ENCODE measurements at places on chromosomes 7 and 10.

- DNase-seq, result no peak
Observed at GRCh38 chr7:115827305-115828045, 203.1 kb downstream of the TFEC start.

- DNase-seq, result no peak
Observed at GRCh38 chr10:97390091-97390490, 11.0 kb downstream of the RRP12 start.

DNA sequence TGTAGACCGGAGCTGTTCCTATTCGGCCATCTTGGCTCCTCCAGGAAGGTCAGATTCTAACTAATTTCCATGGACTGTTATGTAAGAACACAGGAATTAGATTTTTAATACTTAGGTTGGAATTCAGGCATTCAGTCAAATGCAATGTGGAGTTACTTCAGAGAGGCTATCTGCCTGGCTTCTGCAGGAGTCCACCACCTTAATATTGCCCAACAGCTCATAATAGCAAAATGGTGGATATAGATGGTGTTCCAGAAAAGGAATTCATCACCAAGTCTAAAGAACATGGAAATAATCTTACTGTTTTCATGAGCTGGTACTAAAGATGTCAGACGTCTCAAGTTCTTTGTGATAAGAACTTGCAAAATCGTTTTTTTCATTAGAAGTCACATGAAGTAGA lies 39.5 kb downstream of the CRHR2 start:
- no peak for DNase-seq

- DNase-seq, result no peak
Observed at GRCh38 chr7:9017286-9017685, 583.9 kb downstream of the NXPH1 start.

DNA sequence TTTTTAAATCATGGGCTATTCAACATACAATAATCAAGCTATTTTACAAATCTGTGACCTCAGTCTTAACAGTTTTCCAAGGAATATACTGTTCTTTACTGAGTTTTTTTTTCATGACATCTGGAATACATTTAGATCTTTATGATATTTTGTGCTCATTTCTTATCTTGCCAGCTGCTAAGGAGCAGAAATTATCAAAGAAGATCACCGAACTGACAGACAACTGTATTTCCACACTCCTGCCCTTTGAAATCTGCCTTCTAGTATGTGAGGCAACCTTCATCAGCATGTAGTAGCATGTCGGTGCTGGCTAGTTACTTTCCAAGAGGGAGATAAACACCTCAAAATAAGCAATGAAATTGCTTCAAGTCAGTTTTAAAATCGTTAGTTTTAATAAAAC lies 66.4 kb downstream of the NHLRC2 start:
- no peak for DNase-seq

DNA sequence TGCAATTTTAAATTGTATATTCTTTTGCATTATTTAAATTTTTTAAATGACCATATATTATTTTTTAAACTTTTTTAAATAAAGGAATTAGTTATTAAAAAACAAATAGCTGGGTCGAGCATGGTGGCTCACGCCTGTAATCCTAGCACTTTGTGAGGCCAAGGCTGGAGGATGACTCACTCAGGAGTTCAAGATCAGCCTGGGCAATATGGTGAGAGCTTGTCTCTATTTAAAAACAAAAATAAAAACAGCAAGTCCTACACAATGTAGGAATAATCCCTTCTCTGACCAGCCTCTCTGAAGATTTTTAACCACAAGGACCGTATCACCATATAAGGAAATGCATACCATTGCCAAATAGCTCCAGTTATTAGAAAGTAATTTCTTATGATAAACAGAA lies 19.6 kb downstream of the NOC3L start:
- DNase-seq, result no peak

- DNase-seq, result no peak
Observed at GRCh38 chr7:147308539-147308938, 1191.9 kb downstream of the CNTNAP2 start.

- no peak for DNase-seq
Observed at GRCh38 chr10:69632516-69633199, 2.6 kb downstream of the FAM241B start.

DNA sequence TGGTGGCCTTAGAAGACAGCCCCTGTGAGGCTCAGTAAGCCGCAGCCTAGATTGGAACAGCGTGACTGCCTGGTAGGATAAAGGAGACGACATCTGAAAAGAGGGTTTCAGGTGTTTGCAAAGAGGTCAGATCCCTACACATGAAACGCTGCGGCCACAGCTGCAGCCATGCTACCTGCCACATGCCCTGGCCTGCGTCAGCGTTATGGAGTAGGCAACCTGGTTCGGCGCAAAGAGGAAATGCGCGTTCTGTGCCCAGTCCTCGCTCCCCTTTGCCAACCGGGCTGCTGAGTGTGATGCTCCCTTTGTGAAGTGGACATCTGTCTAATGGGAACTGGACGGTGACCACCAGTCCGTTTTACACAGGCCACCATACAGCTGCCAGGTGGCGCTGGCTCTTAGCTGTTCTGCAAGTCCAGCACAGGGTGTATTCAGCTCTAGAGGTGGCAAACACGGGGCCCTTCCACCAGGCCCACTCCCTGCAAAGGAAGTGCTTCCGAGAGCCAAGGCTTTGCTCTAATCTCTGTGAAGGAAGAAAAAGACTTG lies 160.3 kb downstream of the CELF2 start:
- DNase-seq, result no peak

- DNase-seq, result no peak
Observed at GRCh38 chr10:17240616-17241015, 12.6 kb downstream of the VIM start.

GRCh38 chr10:119940487-119940886 lies 48.0 kb downstream of the SEC23IP start:
- DNase-seq, result no peak

GRCh38 chr7:151310578-151310977 lies 31.0 kb upstream of the NUB1 start:
- no peak for DNase-seq

DNA sequence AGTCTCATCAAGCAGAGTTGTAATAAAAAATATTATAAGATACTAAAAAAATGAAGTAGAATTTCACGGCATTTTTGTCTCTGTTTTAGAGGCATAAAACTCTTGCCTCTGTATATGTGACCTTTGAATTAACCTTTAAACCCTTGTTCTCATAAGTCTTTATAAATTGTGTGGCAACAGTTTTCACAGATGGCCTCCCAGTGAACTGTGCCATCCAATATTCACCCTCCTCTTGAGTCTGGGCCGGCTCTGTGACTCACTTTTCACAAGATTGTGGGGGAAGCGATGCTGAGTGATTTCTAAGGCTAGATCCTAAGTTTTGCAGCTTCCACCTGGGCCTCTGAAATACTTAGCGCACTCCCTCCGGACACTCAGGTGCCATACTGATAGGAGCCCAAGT lies 4.6 kb upstream of the USP6NL start:
- DNase-seq, result no peak

DNA sequence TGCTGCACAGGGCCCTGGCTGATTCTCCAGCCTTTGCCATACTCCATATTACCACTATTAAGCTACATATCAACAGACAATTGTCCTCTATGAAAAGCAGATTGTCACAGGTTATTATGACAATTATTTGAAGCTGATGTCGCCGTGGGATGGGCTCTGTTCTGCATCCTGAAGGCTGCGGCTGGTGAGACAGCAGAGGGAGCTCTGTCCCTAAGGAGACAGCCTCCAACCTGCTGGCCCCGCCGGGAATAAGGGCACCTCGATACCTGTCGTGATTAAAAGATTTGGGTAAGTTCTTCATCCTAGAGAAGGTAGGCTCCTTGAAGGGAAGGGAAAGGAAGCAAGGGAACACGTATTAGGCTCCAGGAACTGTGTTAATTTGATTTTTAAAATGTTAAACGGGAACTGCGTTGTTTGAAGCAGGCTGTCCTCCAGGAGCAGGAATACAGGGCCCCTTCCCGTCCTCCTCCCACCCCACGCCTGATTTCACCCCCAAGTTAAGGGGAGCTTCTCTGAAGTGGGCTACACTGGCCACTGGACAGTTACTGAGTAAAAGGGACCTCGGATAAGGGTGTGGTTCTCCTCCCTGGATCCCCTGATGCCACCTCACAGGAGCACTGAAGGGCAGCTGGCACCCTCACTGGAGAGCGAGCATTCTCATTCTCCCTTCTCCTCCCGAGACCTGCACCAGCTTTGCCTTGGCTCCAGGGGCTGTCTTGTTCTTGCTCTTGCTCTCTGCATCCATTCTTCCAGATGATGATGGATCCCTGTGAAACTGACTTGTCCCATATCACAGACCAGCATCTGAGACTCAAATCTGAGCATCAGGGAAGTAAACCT lies 11.8 kb upstream of the TIAL1 start:
- peak; percentile 33 for DNase-seq

- no peak for DNase-seq
Observed at GRCh38 chr7:15686957-15687545, 568 bp upstream of the MEOX2 start.

DNA sequence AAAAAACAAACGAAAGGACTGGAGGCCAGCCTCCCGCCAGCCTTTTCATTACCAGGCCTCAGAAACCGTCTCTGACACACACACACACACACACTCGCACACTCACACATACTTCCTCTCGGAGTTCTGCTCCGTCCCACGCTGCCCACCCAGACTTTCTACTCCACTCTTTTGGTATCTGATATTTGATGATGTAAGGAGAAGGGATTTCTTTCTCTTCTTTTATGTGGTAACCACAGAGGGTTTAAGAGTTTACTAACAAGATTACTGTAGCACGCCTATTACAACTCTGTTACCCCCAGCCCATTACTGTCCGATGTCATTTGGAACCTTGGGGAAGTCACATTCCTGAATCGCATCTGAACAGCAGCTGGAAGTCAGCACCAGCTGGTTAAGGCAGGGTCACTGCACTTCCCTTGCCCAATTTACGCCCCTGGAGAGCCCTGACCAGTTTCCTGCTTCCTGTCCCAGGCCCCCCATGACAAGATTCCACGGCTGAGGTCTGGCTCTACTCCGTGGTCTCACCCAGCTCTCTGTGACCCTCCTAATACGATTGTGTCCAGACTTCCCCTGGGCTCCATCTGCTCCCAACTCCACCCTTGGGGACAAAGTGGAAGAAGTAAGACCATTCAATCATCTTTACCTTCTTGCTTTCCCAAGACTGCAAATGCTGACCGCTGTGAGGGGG lies 1.1 kb downstream of the DENND2A start:
- DNase-seq, result peak; percentile 61

DNA sequence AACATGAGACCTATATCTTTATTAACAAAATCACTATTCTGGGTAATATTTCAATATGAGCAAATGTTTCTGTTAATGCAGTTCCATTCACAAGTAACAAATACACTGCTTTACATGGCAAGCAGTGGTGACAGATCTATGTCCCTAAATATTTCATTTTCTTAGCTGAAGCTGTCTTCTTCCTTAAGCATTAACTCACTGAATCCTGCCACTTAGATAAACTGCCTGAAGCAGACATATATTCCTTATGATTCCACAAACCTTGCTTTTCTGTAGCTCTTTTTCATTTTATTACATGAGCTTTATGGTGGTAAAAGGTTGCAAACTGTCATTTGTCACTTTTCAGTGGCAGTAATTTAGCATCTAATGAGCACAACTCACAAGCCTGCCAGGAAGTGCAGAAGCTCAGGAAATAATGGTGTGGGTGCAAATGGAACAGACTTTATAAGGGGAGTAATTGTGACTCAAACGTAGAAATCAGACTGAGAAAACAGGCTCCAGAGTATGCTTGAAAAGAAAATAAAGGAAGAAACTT lies 217.2 kb downstream of the XPNPEP1 start:
- DNase-seq, result no peak

- no peak for DNase-seq
Observed at GRCh38 chr10:116840389-116841075, 8.8 kb upstream of the ENO4 start.

- no peak for DNase-seq
Observed at GRCh38 chr7:129482781-129483180, 19.6 kb upstream of the SMKR1 start.

GRCh38 chr10:73803680-73804286 lies 7.6 kb downstream of the NDST2 start:
- DNase-seq, result no peak

- DNase-seq, result no peak
Observed at GRCh38 chr10:128623776-128624175, 497.6 kb upstream of the MKI67 start.

DNA sequence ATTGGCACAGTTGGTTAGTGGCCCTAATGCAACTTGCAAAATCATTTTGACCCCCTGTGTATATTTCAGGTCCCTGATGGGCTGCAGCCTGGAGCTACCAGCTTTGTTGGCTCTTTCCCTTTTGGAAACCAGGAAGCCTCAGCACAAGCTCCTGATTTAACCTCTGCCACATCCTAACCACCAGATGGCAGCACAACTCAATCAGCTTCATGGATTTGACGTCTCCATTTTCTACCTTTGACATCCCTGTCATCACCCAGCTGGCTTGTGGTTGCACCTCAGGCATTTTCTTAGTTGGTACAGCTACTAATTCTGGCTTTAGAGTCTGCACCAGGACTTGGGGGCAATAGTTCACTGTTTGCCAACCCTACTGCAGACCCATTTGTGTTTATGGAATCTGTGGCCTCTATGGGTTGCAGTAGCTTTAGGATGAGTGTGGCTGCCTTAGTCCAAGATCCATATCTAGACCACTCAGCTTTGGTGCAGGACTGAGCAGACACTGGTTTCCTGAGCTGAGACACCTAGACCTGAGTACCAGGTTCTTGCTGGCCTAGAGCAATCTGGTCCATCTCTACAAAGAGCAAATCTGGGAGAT lies 456.2 kb downstream of the REEP3 start:
- no peak for DNase-seq

- DNase-seq, result no peak
Observed at GRCh38 chr10:102188298-102188940, 36.2 kb downstream of the NOLC1 start.

DNA sequence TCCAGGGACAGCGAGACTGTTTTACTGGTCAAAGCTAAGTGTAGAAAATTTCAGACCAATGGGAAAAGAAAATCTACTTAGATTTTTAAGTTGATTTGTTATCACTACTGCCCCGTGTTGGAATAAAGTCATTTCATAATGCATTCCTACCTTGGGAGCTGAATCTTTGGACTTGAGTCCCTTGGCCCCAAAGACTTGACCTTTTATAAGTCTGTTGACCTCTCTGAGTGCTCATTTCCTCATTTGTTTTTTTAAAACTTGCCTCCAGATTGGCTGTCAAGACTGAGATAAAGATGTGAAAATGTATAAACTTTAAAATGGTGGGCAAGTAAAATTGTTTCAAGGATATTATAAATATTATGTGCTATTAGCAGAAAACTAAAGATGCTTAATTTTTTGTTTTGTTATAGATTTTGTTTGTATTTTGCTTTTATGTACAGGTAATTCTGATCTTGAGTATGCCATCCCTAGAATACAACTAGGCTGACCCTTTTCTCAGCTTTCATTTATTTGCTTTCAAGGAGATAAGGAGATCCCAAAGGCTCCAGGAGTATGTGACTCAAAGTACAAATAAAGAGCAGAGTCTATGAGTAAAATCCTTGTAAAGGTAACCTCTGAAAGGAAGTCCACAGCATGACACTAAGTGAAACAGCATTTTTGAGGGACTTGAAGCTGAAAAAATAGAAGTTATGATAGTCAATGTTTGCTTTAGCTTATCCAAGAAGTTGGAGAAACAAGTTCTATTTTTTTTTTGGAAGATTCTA lies 54.6 kb downstream of the TMEM26 start:
- no peak for DNase-seq

Data from ovary (tissue), 10 donors.